ENCODE measurements at places on chromosomes 11 and 22. TPM values are rescaled to one million over a fixed set of nuclear protein-coding genes. Genes with fewer than 3 reads are reported as not detected.

The SERPINH1 gene
- total RNA-seq = 148 TPM

- DNase-seq = no peak
These were observed 878.6 kb upstream of the CCDC90B start for GRCh38 chr11:84164728-84165127.

The RAG2 gene
- total RNA-seq = not detected

GRCh38 chr22:48749555-48750227, 1078.0 kb downstream of the BRD1 start:
- no peak for DNase-seq

The SLC6A5 gene
- not detected for total RNA-seq

DNA sequence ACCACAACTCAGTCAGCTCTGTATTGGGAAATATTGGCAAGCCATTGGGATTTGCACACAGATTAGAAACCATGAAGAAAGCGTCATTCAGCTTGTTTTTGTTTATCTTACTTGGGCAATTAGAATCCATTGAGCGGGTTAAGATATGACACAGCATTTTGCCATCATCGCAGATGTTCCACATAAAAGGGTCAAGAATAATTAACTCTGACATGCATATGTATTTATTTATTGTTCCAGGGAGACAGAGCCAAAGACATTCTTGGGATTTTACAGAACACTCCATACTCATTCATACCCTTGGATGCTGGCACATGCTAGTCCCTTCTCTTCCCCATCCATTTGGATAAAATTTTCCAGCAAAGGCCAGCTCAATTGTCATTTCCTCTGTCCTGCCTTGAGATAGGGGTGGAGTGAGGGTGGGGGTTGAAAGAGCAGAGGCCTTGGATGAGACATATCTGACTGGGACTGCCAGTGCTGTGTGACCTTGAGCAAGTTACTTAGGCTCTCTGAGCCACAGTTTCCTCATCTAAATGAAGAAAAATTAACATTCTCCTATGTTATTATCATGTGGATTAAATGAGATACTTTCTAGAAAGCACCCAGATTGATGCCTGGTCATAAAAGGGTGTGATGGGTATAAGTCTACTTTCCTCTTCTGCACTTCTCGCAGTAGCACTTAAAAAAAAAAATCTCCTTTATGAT, 179.7 kb downstream of the RRAS2 start:
- DNase-seq = no peak
